ENCODE measurements at places on chromosomes 6 and 20.
A peak's percentile ranks its signal among the peaks of the same experiment; 100 is the strongest.

GRCh38 chr6:108650781-108651180, 90.1 kb downstream of the FOXO3 start:
- DNase-seq = no peak

DNA sequence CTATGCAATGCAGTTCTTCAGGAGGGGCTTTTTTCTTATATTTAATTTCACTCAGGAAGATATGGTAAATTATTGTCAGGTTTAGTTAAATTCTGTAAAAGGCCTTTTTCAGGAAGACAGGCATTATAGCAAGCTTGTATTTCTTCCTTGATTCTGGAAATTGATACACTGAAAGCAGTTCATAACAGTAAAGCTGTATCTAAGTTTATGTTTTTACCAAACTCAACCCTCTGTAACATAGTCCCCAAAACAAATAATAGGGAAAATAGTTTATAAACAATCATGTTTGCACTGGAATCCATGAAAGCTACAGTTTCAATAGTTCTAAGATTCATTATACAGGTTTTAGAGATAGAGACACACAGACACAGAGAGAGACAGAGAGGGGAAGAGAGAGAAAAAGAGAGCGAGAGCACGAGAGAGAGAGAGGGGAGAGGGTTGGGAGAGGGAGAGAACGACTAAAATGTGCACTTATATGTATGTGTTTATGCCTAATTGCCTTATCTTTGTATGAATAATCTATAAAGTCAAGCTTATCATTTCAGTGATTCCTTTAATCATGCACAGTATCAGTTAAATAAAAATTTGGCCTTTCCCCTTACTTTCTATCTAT, 454.4 kb downstream of the RFPL4B start:
- DNase-seq = no peak

GRCh38 chr20:37254114-37254878, 7.3 kb downstream of the GHRH start:
- no peak for DNase-seq

DNA sequence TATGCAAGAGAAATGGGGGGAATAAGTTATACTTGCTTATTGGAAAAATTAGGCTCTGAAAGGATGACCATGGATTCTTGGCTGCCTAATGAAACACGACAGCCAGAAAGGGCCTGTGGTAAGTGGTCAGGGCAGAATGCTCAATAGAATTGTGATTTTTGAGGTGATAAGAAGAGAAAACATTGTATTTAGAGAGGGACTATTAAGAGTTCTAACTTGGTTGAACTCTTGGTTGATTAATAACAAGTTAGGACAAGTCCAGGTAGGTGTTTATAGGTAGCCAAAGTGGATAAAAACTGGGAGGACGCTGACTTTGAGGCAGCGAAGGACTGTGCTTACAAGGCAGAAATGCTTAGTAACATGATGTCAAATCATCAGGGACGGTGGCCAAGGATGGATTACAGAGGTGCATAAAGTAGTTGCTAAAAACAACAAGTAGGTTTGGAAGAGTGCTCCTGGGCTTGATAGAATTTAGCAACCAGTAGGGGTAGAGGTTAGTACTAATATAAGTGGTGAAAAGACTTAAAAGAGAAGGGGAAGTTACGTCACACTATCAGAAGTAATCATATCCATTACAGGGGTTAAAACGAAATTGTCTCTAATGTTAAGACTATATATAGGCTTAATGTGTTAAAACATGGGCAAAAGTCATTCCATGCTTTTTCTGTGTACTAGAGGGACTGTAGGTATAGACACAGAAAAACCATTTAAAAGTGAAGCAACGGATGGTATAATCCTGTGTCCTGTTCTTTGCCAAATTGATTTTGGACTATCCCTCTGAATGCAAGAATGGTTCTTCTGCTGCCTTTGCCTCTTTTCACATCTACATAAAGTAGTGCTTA, 98.6 kb downstream of the EYA4 start:
- DNase-seq = no peak

DNA sequence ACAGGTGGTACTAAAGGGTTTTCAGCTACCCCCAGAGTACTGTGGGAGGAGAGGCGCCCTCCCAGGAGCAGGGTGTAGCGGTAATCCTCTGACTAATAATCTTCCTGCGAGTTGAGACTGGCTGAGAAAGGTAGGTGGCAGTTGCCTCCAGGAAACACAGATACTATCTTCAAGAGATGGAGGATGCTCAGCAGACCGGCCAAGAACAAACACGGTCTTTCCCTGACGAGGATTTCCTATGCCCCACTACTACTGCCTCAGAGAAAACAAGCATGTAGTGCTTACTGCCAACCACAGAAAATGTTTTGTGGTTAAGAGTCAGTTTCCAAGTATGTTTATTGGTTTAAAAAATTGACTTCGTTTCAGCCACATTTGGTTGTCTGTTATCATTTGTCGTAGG, 26.8 kb downstream of the C6orf89 start:
- DNase-seq = peak; percentile 99

DNA sequence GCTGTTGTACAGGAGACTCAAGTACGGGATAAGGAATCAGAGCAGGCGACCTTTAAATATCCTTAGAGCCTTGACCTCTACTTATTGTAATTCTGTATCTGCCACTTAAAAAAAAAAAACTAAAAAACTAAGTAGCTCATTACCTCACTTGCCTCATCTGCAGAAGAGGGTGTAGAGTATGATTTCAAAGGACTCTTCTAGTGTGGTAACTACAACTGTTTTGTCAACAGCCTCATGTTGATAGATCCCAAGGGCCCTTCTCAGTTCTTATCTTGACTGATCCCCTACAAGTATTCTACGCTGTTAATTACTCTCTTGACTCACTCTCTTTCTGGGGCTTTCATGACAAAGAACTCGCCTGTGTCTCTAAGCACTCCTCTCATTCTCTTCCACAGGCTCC, 16.7 kb upstream of the PDYN start:
- DNase-seq = no peak

- DNase-seq = no peak
These were observed 199.8 kb upstream of the POU3F2 start for GRCh38 chr6:98634569-98634968.

- no peak for DNase-seq
These were observed 44.8 kb upstream of the RNGTT start for GRCh38 chr6:89008001-89008814.

GRCh38 chr20:52826722-52827121, 145.4 kb upstream of the TSHZ2 start:
- DNase-seq = no peak

- DNase-seq = no peak
These were observed 74.7 kb downstream of the SLC23A2 start for GRCh38 chr20:4926531-4927156.

- no peak for DNase-seq
These were observed 73.2 kb downstream of the VEGFA start for GRCh38 chr6:43843097-43843645.

GRCh38 chr20:51489611-51490010, 52.9 kb downstream of the NFATC2 start:
- no peak for DNase-seq

DNA sequence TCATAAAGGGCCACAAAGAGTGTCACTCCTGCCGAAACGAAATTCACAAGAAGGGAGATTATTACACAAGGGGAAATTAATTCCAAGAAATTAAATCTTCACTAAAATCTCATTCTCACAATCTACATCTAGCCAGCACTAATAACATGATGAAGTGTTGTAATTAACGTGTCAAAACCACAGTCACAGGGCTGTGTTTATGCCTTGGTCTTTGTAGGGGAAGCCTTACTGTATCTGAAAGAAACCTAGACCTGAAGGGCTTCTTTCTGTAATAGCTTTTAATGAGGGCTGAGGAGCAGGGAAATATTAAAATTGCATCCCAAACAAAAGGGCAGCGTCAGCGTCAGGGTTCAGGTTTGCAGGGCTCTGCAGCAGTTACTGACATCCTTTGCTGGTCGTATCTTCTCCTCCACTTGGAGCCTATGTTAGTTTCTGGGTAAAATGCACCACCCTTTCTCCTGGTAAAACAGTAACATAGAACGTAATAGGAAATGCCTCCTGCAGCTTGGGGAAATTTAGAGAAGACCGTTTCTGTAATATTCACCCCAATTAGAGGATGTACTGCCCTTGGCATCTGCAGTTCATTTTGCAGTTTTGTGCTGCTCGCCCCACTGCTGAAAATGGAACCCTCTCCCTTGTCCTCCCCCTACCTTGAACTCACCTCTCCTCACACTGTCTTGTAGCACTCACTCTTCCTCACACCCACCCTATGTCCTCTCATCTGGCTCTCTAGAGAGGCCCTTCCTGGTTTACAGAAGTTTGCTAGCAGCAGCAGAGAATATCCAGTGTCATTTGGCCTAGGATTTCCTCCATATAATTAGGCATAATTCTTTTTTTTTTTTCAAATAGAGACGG, 109.0 kb upstream of the TRAF3IP2 start:
- DNase-seq = no peak

GRCh38 chr6:11439017-11439420, 98.5 kb upstream of the TMEM170B start:
- no peak for DNase-seq

DNA sequence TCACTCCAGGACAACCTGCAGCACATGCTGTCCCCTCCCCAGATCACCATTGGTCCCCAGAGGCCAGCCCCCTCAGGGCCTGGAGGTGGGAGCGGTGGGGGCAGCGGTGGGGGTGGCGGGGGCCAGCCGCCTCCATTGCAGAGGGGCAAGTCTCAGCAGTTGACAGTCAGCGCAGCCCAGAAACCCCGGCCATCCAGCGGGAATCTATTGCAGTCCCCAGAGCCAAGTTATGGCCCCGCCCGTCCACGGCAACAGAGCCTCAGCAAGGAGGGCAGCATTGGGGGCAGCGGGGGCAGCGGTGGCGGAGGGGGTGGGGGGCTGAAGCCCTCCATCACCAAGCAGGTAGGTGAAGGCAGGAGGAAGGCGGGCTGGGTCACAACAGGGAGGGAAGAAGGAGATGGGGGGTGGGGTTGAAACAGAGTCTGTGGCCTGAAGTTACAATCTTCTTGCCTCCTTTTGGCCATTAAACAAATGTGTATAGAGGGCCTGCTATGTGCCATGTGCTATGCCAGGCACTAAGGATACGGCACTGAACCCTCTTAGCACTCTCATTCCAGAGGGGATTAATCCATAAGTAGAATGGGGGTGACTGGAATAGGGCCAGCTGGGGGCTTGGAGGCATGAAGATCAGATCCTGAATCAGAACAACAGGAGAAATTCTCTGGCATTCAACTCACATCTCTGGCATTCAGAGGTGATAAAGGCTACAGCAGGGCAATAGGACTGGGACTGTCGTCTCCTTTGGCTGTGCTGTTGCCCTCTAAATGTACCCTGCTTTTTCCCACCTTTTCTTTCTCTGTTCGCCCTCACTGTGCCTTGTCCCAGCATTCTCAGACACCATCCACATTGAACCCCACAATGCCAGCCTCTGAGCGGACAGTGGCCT, 10.5 kb upstream of the ZBTB9 start:
- no peak for DNase-seq

DNA sequence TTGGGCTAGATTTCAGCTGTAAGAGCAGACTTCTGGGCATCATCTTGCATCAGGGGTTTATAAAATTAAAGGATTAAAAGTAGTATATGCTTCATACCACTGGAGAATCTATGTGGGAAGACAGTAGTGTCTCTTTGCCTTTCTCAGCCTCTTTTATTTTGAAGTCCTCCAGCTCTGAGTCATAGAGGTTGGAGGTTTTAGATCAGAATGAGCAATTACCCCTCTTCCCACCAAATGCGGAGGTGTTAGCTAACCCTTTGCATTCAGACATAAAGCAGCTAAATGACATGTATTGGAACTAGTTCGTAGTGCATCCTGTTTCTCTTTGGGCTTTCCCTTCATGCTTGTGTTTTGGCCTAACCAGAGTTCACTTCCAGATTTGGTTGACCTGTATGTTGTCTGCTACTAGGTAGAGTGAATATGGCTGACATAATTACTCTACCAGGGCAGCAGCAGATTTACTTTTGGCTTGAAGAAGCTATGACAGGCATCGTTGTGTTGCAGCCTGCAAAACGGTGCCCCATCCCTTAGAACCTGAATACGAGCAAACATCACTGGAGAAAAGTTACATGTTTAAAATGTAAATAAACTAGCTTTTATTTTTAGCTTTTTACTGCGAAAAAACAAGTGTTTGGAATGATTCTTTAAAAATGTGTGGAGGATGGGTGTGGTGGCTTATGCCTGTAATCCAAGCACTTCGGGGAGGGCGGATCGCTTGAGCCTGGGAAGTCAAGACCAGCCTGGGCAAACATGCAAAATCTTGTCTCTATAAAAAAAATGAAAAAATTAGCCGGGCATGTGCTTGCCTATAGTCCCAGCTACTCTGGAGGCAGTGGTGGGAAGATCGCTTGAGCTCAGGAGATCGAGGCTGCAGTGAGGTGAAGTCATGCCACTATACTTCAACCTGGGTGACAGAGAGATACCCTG, 82.2 kb downstream of the MYO6 start:
- no peak for DNase-seq

GRCh38 chr20:59772373-59772705, 161.1 kb downstream of the SYCP2 start:
- no peak for DNase-seq

GRCh38 chr20:20482453-20482852, 114.5 kb downstream of the INSM1 start:
- DNase-seq = no peak

- DNase-seq = no peak
These were observed 280.8 kb downstream of the ADGB start for GRCh38 chr6:146879406-146880117.

GRCh38 chr6:43910638-43911353, 140.8 kb downstream of the VEGFA start:
- DNase-seq = no peak

GRCh38 chr6:92922216-92922806, 497.0 kb downstream of the EPHA7 start:
- no peak for DNase-seq

DNA sequence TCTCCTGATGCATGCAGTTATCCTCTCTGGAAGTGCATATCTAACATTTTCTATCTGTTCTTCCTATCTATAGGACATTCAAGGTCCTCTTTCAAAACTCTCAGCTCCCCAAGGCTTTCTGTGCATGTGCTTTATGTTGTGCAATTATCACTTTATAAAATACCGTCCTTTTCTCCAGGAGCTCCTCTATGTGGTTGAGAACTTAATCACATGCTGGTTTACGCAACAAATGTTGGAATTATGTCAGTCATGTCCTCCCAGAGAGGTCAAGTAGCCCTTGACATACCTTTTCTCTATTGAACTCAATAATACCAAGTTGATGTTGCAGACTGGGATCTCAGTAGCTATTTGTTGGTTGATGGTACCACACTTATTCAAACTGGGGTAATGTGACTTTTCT, 388.4 kb downstream of the BTBD3 start:
- DNase-seq = no peak

DNA sequence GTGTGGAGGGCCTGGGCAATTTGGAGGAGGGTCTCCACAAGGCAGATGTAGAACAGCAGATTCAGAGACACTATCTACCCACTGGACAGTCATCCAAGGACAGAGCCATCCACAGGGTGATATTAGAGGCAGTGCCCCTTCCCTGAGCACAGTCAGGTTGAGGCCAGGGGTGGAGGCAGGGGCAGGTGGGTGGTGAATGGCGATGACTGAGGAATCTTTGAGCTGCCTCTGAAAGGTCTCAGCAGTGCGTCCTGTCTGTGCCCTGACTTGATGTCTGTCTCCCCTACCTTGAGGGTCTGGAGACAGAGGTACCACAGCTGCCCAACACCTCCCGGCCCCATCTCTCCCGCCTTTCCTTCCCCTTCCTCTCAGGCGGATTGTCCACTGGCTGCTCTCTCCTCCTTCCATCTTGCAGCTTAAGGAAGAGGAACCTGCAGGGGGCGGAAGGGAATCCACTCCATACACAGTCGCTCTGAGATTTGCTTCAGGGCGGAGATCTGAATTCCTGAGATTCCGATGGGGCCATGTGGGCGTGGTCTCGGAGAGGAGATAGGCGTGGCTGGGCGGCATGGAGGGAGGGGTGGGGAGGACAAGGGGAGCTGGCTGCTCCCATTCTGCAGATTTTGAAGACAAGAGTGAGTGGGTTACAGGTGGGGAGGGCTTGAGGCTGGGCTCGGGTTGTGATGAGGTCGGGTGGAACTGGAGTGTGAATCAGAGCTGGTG, 1.7 kb downstream of the MUCL3 start:
- no peak for DNase-seq
